Kidney (tissue), 22 donors: ENCODE measurements at places on chromosomes 13 and 19.

- no peak for DNase-seq
These were observed 4.0 kb upstream of the IRGC start for GRCh38 chr19:43711751-43712355.

GRCh38 chr13:110801044-110801443 is 87.5 kb downstream of the ING1 start:
- DNase-seq, result no peak

- DNase-seq, result no peak
These were observed 1.6 kb downstream of the METTL21C start for GRCh38 chr13:102693250-102693649.

DNA sequence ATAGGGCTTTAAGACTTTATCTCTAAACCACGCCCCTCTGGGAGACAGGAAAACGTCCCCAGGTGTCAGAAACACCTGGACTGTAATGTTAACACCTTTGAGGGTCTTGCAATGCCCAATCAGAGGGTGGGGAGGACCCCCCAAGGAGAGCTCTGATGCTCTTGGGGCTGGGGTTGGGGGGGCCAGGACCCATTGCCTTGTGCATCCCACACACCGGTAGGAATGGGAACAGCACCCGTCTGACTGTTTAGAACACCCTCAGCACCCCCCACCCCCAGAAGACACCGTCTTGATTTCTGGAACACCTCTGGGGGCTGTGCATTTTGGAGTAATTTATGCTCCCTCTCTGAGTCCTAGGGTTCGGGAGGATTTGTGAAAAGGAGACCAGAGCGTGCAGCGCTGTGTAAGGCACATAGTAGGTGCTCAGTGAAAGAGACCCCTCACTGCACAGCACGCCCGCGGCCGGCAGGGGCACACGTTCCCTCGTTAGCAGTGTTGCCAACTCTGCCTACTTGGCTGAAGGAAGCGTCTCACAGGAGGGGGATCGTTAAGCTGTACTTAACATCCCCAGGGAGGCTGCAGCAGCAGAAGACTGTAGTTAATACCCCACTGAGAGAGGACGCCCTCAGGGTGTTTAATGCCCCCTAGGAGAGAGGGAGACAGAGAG is 2.8 kb upstream of the ERFL start:
- no peak for DNase-seq

DNA sequence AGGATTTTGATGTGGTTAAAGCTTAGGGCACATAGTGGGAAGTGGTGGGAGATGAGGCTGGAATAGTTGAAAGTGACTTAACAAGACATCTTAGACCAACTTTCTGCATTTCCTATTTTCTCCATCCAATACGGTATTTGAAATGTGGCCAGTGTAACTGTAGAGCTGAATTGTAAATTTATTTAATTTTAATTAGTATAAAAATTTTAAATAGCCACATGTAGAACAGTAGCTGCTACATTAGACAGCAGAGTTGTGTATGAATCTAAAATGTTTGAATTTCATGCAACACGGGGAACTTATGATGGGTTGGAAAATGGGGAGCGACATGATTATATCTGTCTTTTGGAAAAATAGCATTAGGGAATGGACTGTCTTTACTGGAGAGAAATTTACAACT is 7.1 kb upstream of the SCEL start:
- DNase-seq, result no peak

GRCh38 chr13:74675972-74676371 is 541.8 kb upstream of the KLF12 start:
- DNase-seq, result no peak

- no peak for DNase-seq
These were observed 112.3 kb downstream of the COL4A2 start for GRCh38 chr13:110419381-110419791.

DNA sequence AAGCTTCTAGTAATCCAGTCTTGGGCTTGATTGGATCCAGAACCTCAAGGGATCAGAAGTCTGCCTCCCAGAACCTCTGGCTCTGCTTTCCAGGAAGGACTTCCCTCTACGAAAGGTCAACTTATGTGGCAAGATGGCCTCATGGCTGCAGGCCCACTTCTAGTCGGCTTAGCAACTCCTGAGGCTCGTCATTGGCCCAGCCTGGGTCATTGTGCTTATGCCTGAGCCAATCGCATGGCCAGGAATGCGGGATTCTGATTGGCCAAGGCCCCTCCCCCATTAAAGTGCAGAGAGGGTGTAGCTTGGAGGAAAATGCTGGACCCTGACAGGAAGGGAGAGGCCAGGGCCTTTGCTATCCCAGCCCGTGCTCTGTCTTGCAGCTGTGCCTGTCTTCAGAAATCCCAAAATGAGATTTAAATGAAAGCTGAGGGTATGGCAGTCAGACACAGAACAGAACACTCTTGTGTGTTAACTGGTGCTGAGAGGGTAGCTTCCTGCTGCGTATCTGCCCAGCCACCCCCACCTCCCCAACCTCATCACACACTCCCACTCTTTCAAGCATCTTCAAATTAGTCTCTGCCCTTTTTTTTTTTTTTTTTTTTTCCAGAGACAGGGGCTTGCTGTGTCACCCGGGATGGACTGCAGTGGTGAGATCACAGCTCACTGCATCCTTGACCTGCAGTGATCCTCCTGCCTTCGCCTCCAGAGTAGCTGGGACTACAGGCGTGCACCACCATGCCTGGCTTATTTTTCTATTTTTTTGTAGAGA is 5.5 kb upstream of the CCNE1 start:
- no peak for DNase-seq

- no peak for DNase-seq
These were observed 144.1 kb downstream of the DPF1 start for GRCh38 chr19:38079926-38080380.

GRCh38 chr19:34220472-34221063 is 33.8 kb upstream of the GARRE1 start:
- DNase-seq, result no peak

DNA sequence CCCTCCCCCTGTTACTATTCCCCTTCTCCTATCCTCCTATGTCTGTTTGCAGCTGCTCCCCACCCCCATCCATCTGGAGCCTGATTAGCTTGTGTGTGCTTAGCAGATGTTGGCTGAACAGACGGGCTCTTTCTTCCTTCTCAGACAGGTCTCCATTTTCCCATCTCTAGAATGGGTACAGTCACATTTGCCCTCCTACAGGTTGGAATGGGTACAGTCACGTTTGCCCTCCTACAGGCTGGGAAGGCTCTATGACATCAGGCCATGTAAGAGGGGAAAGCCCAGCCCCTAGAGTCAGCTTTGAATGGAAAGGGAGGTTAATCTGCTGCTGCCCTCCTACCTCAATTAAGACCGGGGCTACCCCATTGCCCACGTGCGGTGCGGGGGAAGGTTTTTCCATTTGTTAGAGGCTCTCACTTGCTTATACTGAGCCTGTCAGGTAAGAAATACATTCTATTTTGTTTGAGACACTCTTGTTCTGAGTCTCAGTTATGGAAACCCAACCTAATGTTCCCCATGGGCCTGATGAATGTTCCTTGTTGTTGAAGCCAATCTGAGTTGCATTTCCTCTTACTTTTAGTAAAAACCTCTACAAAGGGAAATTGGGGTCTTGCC is 2.2 kb upstream of the CLEC17A start:
- no peak for DNase-seq

DNA sequence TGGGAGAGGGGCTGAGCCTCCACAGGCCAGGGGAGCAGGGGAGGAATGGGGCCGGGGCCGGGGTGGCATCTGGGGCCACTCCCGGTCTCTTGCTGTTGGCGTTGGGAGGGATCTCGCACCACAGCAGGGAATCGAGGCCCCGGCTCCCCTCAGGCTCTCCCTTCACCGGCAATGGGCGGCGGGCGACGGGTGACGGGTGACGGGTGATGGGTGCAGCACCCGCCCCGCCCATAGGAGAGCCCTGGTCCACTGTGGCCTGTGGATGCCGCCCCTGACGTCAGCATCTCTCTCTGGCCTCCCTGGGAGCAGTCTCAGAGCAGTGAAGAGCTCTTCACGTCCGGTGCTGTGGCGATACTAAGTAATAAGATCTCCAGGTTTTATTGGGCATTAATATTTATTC is 133.6 kb downstream of the KDM4B start:
- DNase-seq, result no peak

DNA sequence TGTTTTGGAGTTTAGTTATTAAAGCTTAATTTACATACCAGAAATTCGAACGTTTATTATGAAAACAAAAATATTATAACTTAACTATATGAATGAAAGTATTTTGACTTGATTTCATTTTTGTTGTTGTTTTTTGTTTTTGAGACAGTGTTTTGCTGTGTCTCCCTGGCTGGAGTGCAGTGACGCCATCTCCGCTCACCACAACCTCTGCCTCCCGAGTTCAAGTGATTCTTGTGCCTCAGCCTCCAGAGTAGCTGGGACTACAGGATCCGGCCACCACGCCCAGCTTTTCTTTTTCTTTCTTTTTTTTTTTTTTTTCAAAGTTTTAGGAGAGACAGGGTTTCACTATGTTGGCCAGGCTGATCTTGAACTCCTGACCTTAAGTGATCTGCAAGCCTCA is 392.6 kb downstream of the PCDH17 start:
- DNase-seq, result peak; percentile 15

DNA sequence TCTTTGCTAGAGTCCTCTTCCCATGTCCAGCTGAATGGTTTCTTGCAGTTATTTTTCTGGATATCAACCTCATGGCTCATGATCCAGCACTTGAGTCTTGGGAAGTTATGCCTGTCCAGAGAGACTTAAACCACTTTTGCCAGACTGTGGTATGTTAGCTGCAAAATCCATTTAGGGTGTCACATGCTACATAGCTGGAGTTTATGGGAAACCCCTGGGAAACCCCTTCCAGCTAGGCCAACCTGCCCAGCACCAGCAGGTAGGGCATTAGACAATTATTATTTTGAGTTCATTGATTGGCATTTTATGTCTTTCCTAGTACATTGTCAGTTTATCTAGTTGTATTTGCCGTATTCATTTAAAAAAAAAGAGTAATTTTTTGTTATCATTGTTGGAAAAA is 797.8 kb downstream of the EFNB2 start:
- no peak for DNase-seq

- no peak for DNase-seq
These were observed 1.7 kb downstream of the AP1M1 start for GRCh38 chr19:16199275-16199932.

- no peak for DNase-seq
These were observed 785.6 kb upstream of the KLHL1 start for GRCh38 chr13:70893832-70894231.

DNA sequence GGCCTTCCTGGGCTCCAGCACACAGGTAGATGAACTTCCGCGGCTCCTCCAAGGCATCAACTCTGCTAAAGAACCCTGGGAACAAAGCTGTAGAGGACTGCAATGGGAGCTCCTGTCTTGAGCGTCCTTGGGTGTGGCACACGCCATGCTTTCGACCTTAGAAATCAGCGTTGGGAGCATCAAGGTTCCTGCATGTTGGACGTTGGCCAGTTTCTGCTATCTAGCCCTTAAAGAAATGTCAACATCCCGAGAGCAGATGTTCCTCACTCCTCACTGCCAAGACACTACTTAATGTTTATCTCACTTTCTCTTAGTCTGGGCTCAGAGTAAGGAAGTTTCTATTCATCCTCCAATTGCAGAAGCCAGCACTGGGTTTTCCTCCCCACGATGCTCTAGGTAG is 70.6 kb upstream of the MEDAG start:
- no peak for DNase-seq

DNA sequence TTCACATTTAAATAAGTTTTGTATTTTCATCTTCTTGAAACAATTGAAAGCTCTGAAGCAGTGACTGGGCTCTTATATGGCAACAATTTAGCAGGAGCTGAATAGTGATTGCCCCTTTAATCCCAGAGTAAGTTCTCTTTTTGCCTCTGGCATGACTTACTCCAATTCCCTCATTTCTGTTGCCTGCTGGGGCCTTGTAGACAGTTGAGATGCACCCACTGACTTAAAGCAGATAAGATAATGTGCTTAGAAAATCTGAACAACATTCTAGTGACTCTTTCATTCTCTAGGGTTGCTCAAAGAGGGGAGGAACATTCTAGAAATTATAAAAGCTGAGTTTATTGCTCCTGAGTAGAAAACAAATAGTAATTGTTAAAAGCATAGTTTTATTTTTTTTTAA is 52.8 kb downstream of the AKAP11 start:
- DNase-seq, result no peak

GRCh38 chr19:39967561-39967960 is 3.4 kb upstream of the PSMC4 start:
- no peak for DNase-seq

DNA sequence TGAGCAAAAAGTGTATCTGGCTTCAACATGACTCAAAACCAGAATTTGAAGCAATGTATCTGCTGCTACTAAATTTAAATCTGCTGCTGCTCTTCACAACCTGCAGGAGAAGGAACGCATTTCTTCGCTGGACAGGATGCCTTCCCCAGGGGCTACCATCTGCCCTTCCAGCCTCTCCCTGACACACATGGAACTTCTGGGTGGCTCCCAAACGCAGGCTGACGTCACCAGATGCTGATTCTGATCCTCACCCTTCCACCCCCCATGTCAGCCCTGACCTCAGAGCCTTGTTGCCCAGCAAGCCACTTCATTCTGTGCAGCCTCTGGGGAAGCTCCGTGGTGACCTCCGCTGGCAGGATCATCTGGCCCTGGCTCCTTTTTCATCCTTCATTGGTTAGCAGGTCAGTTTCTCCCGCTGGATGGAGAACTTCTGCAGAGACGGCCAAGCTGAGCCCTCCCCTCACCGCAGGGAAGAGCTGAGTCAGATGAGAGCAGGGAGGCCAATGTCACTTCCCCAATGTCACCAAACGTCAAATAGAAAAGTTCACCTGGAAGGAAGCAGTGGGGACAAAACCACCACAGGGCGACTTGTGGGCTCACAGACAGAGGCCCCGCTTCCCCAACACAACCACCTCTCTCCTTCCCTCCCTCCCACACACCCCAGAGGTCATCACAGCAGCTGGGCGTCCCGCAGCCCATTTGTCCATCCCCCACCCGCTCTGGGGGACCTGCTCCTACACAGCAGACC is 14.0 kb upstream of the RAB20 start:
- no peak for DNase-seq

DNA sequence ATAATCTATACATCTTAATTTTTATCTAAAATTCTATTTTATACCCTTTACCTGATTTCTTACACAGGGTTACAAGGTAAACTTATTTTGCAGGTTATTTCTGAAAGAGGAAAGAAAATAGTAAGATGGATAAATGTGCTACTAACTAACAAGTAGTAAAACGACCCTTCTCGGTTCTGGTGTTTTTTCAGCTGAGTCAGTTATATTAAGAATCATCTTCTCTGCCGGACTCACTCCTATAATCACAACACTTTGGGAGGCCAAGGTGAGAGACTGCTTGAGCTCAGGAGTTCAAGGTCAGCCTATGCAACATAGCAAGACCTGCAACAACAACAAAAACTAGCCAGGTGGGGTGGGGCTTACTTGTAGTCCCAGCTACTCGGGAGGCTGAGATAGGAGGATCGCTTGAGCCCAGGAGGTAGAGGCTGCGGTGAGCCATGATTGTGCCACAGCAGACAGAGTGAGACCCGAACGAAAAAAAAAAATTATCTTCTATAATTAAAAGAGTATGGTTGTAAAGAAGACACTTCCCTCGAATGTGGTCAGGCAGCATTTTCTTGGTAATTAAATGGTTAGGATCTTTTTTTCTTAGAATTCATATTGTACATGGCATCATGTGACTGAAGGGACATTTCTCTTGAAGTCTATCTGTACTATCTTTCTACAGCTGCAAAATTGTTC is 27.9 kb upstream of the RCBTB2 start:
- DNase-seq, result no peak
